ENCODE measurements at places on chromosomes 5 and 9.

GRCh38 chr5:137075163-137075970 lies 423.8 kb downstream of the SPOCK1 start:
- no peak for DNase-seq
- H3K27me3 ChIP-seq, result peaks cover 6% of the 10 kb centered on the region
- H3K36me3 ChIP-seq, result no peaks in the 10 kb centered on the region
- H3K4me3 ChIP-seq, result no peak overlapping the region

- no peaks in the 10 kb centered on the region for H3K36me3 ChIP-seq
- no peak overlapping the region for H3K27ac ChIP-seq
- DNase-seq, result no peak
- H3K27me3 ChIP-seq, result peaks cover 25% of the 10 kb centered on the region
Observed at GRCh38 chr9:137245450-137246421, 4.6 kb downstream of the TUBB4B start.

DNA sequence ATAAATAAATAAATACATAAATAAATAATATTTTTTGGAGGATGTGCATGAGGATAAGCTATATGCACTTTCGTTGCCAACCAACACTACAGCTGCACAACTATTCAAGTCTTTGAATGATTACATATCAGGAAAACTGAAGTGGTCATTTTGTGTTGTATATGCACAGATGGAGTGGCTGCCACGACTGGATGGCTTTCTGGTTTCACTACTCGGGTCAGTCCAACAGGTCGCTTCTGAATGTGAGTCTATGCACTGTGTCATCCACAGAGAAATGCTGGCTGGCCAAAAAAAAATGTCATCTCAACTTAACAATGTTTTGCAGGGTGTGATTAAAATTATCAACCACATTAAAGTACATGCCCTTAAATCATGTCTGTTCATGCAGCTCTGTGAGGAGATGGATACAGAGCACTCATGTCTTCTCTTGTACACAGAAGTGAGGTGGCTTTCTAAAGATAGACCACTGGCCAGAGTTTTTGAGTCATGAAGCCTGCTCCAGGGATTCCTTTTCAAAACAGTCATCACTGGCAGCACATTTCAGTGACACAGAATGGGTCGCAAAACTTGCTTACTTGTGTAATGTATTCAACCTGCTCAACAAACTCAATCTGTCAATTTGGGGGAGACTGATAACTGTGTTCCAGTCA lies 589.8 kb upstream of the CYLC2 start:
- DNase-seq, result no peak
- no peaks in the 10 kb centered on the region for H3K36me3 ChIP-seq
- no peaks in the 10 kb centered on the region for H3K27me3 ChIP-seq

DNA sequence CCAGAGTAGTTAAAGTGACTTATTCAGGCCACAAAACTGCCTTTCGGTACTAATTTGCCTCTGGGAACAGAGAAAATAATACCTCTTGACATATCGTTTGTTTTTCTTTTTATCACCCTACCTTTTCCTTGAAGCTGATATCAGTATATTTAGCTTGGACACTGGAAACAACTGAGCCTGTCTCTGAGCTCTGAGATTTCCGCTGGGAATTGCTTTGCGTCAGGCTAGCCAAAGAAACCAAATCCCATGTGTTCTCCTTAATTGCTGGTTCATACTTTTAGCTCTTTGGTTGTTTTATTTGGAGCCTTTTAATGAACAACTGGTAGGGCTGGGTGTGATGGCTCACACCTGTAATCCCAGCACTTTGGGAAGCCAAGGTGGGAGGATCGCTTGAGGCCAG lies 30.3 kb upstream of the SNAPC3 start:
- peaks cover under 1% of the 10 kb centered on the region for H3K36me3 ChIP-seq
- no peaks in the 10 kb centered on the region for H3K4me1 ChIP-seq
- no peak for DNase-seq
- H3K4me3 ChIP-seq, result no peak overlapping the region

GRCh38 chr5:112784726-112785125 lies 47.0 kb downstream of the APC start:
- no peak overlapping the region for H3K27ac ChIP-seq
- H3K4me3 ChIP-seq, result no peak overlapping the region
- no peaks in the 10 kb centered on the region for H3K4me1 ChIP-seq
- no peak for DNase-seq

DNA sequence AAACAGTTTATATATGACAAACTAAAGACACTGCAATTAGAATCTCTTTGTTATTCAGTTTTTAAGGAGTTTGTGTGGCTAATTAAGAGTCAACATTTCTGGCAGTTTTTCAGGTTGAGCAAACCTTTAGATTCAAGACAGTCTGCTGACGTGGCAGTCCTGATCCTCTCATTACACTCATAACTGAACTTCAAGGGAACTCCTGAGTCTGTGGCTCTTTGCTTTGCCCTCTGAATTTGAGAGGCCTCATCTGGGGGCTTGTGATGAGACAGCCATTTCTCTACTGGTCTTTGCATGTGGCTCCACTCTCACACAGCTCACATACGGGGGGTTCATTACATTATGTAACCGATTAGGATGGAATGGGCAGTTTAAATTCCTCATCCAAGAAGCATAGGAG lies 182.9 kb upstream of the MEF2C start:
- no peak overlapping the region for H3K27ac ChIP-seq
- peaks cover 24% of the 10 kb centered on the region for H3K4me1 ChIP-seq
- DNase-seq, result no peak
- H3K27me3 ChIP-seq, result peaks cover 3% of the 10 kb centered on the region
- H3K4me3 ChIP-seq, result no peak overlapping the region

DNA sequence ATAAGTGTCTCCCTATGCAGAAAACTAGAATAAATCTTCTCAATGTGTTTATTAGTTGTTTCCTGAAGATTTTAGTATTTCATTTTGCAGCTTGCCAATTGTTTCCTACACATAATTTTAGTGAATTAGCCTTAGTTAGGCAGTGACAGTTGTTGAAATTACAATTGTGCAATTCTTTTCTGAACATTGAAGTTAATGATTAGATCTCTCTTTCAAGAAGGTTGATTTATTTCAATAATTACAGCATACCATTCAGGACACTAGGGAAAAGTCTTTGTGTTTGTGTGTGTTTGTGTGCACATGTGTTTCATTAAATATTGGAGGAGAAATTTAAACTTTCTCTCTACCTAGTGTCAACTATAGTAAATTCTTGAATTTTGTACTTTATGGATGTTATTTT lies 199.6 kb upstream of the MPDZ start:
- DNase-seq, result no peak
- no peak overlapping the region for H3K27ac ChIP-seq
- H3K27me3 ChIP-seq, result no peaks in the 10 kb centered on the region
- H3K4me3 ChIP-seq, result no peak overlapping the region
- H3K4me1 ChIP-seq, result no peaks in the 10 kb centered on the region
- H3K36me3 ChIP-seq, result peaks cover 4% of the 10 kb centered on the region

- peaks cover 17% of the 10 kb centered on the region for H3K4me1 ChIP-seq
- no peak overlapping the region for H3K27ac ChIP-seq
- H3K4me3 ChIP-seq, result no peak overlapping the region
- H3K27me3 ChIP-seq, result no peaks in the 10 kb centered on the region
Observed at GRCh38 chr9:130239363-130239695, 26.2 kb upstream of the HMCN2 start.

DNA sequence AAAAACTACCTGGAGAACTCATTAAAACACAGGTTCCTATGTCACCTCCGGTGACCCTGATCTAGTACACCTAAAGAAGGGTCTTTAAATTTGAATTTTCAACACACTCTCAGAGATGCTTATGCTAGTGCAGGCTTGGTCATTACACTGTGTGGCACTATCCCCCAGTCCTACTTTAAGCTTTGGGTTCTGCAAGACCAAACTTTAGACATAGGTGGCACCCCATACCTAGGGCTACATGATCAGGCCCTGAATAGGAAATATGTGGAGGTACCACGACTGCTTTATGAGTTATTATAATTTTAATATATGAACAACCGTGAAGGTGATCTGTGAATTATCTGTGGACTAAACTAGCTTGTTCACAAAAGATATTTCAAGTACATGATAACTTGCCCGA lies 201.3 kb upstream of the OR13F1 start:
- no peak for DNase-seq
- H3K36me3 ChIP-seq, result no peaks in the 10 kb centered on the region
- H3K27me3 ChIP-seq, result no peaks in the 10 kb centered on the region
- H3K27ac ChIP-seq, result no peak overlapping the region
- no peak overlapping the region for H3K4me3 ChIP-seq

GRCh38 chr9:124749284-124749683 lies 21.8 kb downstream of the NR6A1 start:
- DNase-seq, result no peak
- H3K27ac ChIP-seq, result no peak overlapping the region
- no peak overlapping the region for H3K4me3 ChIP-seq
- H3K4me1 ChIP-seq, result no peaks in the 10 kb centered on the region

DNA sequence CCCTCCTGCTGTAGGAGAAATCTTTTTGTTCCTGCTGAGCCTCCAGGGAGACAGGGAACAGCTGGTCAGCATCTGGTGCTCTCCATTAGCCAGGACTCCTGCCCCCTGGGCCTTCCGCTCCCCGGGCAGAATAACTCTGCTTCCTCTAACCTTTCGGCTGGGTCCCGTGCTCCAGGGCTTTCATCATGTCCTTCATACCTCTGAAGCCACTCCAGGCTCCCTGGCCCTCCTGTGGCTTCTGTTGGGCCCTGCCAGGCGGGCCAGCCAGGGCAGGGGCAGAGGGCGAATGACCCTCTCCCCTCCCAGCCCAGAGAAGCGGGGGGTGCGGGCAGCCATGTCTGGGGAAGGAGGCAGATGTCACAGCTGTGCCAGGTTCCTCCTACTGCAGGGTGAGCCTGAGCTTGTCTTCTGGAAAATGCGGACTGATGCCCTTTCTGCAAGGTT lies 81.7 kb upstream of the LMX1B start:
- H3K27ac ChIP-seq, result no peak overlapping the region
- H3K4me1 ChIP-seq, result no peaks in the 10 kb centered on the region
- no peaks in the 10 kb centered on the region for H3K36me3 ChIP-seq

- H3K27ac ChIP-seq, result no peak overlapping the region
- no peak for DNase-seq
- H3K4me1 ChIP-seq, result no peaks in the 10 kb centered on the region
- H3K27me3 ChIP-seq, result no peaks in the 10 kb centered on the region
- H3K4me3 ChIP-seq, result no peak overlapping the region
Observed at GRCh38 chr9:4048441-4048840, 251.4 kb downstream of the GLIS3 start.

DNA sequence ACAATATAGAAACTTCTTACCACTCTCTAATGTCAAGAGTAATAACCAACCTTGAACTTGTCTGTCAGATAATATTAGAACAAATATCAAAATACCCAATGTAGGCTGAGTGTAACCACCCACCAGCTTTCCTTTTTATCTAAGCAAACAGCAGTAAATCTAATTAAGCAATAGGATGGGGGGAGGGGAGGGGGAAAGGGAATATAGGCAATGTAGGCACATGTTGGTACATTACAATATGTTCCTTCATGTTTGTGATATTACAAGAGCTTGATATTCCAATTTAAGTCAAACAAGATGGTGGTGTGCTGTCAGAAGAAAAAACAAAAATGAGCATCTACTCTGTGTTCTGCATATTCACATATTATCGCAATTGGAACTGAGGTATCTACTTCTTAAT lies 158.2 kb downstream of the DENND1A start:
- DNase-seq, result no peak
- peaks cover 3% of the 10 kb centered on the region for H3K36me3 ChIP-seq
- no peak overlapping the region for H3K4me3 ChIP-seq
- peaks cover 46% of the 10 kb centered on the region for H3K4me1 ChIP-seq
- H3K27ac ChIP-seq, result no peak overlapping the region
- no peaks in the 10 kb centered on the region for H3K27me3 ChIP-seq

DNA sequence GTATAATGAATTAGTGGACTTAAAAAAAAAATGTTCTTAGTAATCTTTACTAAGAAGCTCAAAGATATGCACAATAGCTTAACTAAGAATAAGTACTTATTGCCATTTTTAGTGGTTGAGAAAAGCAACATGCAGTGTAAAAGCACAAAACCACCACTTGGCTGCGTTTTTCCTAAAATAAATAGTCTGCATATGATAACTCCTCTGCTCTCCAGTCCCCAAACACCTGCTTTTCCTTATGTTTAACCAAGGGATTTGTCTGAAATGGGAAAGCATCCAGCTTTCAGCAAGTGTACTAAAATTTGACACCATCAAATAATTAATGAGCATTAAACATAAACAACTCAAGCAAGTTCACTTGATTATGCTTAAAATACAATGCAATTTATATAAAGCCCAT lies 41.4 kb downstream of the PSIP1 start:
- no peak for DNase-seq
- no peaks in the 10 kb centered on the region for H3K4me1 ChIP-seq
- H3K27ac ChIP-seq, result no peak overlapping the region
- H3K4me3 ChIP-seq, result no peak overlapping the region

GRCh38 chr5:147484708-147485020 lies 25.2 kb downstream of the DPYSL3 start:
- peaks cover 11% of the 10 kb centered on the region for H3K27me3 ChIP-seq
- DNase-seq, result no peak
- no peaks in the 10 kb centered on the region for H3K4me1 ChIP-seq
- no peak overlapping the region for H3K27ac ChIP-seq

GRCh38 chr5:991472-992267 lies 16.9 kb upstream of the NKD2 start:
- no peak overlapping the region for H3K4me3 ChIP-seq
- DNase-seq, result no peak
- no peak overlapping the region for H3K27ac ChIP-seq

DNA sequence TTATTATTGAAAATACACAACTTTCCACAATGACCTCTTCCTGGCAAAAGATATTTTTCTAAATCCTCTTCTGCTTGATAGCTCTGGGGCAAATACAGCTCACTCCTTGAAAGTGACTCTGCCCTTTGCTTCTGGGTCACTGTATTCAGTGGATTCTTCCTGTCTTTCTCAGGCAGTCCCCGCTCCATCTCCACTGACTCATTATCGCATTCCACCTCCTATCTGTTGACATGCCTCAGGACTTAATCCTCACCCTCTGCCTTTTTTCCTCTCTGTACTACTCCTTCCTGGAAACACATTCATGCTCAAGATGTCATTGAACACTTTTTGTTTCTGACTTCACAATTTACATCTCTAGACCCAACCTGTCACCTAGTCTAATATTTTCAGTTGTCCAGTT lies 8.4 kb upstream of the RGS7BP start:
- no peak overlapping the region for H3K27ac ChIP-seq
- no peaks in the 10 kb centered on the region for H3K4me1 ChIP-seq
- DNase-seq, result no peak
- no peaks in the 10 kb centered on the region for H3K36me3 ChIP-seq
- H3K4me3 ChIP-seq, result no peak overlapping the region
- H3K27me3 ChIP-seq, result no peaks in the 10 kb centered on the region

- H3K4me1 ChIP-seq, result no peaks in the 10 kb centered on the region
- no peak overlapping the region for H3K4me3 ChIP-seq
- no peaks in the 10 kb centered on the region for H3K36me3 ChIP-seq
- DNase-seq, result no peak
Observed at GRCh38 chr9:73667749-73668148, 516.1 kb downstream of the ANXA1 start.

DNA sequence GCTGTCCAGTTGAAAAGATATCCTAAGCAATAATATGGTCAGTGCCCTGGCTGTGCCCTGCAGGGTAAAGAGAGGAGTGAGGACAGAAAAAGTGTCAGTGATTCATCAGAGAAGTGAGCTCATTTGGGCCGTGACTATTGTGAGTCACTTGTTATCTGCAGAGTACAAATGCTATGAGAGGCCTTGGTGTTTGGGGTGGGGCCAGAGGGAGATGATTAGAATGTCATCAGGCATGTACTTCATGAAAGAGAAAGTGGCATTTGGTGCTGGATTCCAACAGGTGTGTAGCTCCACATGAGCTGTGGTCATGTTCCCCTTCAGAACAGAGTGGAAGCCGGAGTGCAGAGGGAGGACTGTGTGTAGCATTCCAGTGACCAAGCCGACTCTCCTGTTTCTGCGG lies 174.1 kb downstream of the KDM4C start:
- no peak overlapping the region for H3K27ac ChIP-seq
- no peak for DNase-seq
- H3K4me3 ChIP-seq, result no peak overlapping the region
- H3K27me3 ChIP-seq, result no peaks in the 10 kb centered on the region
- H3K4me1 ChIP-seq, result peaks cover 65% of the 10 kb centered on the region
